ENCODE measurements at places on chromosomes 16 and 17.

GRCh38 chr16:1918351-1919326 is at the start of gene HS3ST6:
Gene HS3ST6, minus strand, starts transcription at chr16:1918415. Its CDS starts 92 bp downstream, at chr16:1918323.
- DNase-seq, result no peak

GRCh38 chr17:80603396-80603795 is 58.8 kb downstream of the RPTOR start:
- no peak for DNase-seq

DNA sequence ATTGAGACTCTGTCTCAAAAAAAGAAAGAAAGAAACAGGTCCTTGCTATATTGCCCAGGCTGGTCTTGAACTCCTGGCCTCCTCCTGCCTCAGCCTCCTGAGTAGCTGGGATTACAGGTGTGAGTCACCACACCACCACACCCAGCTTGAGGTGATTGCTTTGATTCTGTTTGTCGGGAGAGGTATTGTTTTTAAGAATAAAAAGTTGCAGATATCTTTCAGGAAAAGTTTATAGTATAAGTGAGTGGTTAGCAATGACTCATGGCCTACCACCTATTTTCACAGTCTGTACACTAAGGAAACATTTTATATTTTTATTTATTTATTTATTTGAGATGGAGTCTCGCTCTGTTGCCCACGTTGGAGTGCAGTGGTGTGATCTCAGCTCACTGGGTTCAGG is 45.0 kb downstream of the RHOT1 start:
- DNase-seq, result no peak

DNA sequence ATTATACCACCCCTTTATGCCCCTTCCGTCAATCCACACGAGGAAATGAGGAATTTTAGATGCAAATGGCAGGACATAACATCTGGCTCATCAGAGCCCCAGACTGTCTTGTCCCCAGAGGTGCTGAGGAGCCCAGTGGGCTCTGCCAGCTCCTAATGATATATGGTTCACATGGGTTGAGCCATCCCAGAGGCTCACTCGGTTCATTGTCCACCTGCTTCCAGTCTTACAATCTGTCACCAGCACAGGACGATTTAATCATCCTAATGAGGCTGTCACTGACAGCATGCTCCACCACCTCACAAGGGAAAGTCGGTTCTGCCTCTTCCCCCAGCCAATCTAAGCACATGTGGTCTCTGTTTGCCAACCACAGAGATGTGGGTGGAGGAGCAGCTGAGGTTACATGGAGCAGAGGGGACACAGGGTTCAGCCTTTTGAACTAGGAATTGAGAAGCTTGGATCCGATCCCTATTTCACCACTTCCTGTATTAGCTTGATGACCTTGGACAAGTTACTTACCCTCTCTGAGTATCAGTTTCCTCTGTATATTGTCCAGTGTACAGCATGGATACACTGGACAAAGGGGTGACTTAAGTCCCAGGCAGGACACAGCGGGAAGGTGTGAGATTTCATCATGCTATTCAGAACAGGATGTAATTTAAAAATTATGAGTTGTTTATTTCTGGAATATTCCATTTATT is 27.0 kb upstream of the DHX8 start:
- no peak for DNase-seq

DNA sequence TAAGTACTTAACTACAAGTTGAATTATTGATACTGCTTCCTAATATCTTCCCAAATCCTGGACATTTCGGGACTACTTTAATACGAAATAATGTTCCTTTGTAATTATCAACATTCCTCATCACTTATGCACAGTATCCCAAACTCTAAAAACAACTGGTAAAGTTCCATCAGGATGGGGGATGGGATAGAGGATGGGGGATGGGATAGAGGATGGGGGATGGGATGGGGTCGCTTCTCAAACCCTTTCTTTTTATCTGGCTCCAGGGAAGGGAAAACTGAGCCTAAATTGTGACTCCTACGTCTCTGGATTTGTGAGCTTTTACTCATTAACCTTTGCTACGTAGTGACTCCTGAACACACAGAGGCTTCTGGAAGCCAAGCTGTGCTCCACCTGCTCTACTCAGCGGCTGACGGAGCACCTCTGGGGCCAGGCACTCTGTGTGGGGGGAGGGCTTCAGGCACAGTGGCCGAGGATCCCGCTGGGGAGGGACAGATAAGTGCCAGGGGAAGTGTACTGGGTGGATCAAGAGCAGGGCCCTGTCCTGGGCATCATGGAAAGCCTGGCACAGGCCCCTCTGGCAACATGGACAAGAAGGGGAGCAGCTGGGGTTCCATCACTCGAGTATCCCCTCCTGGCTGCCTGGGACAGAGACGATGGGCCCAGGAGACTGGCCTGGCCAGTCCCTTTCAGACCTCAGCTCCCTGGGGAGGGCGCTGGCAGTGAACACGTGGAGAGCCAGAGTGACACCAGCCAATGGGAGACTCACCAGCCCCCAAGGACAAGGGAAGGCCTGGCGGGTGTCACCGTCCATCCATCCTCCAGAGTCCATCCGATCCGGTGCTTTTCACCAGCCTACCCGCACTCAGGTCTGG is 56.2 kb downstream of the PGS1 start:
- no peak for DNase-seq

DNA sequence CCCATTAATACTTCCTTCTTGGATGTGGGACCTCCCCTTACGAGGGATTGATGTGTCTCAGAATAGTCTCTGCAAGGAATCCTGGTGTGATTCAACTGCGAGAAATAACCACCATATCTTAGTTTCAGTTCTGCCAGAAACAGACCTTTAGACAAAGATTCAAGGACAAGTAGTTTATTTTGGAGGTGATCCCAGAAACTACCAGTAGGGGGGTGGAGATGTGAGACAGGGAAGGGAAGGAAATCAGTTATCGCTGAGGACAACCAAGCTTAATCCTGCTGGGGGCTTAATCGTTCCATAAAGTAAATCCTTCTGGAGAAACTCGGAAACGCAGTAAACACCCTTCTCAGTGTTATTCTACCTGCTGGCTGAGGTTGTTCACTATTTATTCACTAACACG is 5.0 kb upstream of the SDR42E1 start:
- no peak for DNase-seq

DNA sequence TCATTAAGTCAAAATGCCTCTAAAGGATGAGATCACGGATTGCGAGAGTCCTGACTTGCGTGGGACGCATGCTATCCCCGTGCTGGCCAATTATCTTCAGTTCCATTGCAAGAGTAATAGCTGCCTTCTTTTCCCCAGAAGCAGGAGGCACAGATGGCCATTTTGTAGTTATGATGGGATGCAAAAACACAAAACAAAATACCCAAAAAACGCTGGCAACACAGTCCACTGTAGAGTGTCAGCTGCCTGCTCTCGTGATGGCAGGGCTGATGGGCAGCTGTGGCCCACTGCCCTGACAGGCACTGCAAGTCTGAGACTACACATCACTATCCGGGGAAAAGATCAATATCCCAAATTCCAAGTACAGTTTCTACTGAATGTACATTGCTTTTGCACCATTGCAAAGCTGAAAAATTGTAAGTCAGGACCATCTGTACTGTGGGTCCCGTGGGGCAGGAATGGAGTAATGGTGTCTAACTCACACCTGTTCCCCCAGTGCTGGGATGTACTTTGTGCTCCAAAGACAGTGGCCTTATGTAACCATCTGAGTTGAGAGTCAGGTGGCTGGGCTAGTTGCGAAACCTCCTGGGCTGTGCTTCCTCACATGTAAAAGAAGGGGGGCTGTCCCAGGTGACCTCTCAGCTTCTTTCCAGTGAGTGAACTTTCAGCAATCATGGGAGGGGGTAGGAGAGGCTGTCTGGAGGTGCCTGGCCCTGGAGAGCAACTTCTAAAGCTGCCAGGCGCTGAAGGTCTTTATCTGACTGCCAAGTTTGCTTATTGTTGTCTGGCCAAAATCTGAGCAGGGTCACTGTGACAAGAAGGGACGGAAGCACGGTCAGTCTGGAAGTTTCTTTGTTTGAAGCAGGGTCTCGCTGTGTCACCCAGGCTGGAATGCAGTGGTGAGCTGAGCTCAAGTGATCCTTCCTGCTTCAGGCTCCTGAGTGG is 4.7 kb downstream of the SLC47A1 start:
- no peak for DNase-seq

- no peak for DNase-seq
Observed at GRCh38 chr17:79811011-79811867, 14.4 kb upstream of the CBX8 start.

DNA sequence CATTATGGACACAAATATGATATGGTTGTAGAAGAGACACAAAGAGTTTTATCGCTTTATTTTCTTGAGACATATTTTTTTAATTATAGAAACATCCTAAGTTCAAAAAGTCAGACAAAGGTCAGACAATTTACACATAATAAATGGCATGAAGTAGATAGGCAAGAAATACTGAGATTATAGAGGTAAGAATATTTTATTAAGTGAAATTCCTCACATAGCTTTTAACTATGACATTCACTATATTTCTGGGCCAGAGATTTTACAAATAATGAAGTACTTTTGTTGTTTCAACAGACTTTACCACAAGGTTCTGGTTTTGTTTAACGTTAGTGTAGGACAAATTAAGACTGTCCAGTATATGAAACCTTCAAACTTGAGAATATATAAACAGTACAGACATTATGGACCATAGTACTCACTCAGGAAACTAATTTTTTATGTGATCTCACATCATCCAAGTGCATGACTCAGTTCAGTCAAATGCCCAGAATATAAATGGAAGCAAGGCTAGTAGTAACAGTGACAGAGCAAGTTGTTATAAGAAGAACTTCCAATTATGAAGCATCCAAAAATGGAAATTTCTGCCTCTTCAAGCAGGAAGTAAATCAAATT is 394.8 kb downstream of the KCNJ2 start:
- no peak for DNase-seq

DNA sequence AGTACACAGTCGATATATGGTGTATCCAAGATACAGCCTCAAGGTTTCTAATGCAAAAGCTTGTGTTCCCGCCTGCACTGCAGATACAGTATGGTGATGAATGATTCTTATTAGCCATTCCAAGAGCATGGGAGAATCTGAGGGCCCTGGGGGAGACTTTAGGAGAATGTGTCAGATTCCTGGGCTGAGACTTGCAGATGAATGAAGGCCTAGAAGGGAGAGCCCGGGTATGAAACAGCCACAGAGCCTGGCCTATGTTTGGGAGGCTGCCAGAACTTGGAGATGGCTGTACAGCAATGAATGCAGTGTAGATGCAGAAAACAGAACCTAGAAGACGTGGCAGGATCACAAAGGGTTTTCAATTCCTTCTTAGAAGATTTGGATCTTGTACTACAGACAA is 510.7 kb downstream of the HAPSTR1 start:
- DNase-seq, result no peak

All from stimulated activated CD4-positive, alpha-beta T cell treated with anti-CD3 and anti-CD28 coated beads, Interleukin-1b, Interleukin-23, amount 100 ng/mL, for 24 hours (primary cell).